CD8-positive, alpha-beta memory T cell (primary cell): ENCODE measurements at places on chromosomes 4 and X. TPM values are rescaled to one million over a fixed set of nuclear protein-coding genes. Genes with fewer than 3 reads are reported as not detected.

Gene TMSB15C
- total RNA-seq: 2.1 TPM

Gene XAGE1A
- not detected for total RNA-seq

DNA sequence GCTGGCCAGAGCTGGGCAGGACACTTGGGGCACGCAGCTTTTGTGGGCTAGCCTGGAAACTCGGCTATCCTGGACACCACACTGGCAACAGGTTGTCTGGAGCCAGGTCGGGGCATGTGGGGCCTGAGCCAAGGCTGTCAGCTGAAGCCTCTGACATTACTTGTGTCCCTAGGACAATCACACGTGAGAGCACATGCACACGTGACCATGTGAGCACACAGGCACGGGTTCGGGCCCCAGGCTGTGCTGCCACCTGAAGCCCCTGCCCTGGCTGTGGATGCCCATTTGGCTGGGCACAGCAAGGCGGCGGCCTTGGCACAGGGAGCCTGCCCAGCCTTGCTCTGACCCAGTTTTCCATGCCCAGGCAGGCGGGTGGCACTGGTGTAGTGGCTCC lies 8.7 kb upstream of the FGFR3 start:
- H3K4me3 ChIP-seq: no peak overlapping the region
- H3K36me3 ChIP-seq: no peaks in the 10 kb centered on the region
- DNase-seq: no peak
- no peak overlapping the region for H3K27ac ChIP-seq

GRCh38 chrX:16702700-16703599 lies 9.5 kb downstream of the CTPS2 start:
- H3K4me3 ChIP-seq: no peak overlapping the region
- no peaks in the 10 kb centered on the region for H3K27me3 ChIP-seq
- DNase-seq: no peak
- H3K36me3 ChIP-seq: no peaks in the 10 kb centered on the region
- no peak overlapping the region for H3K27ac ChIP-seq

GRCh38 chr4:14816623-14817261 lies 185.5 kb upstream of the CPEB2 start:
- H3K4me1 ChIP-seq: no peaks in the 10 kb centered on the region
- no peak for DNase-seq
- no peaks in the 10 kb centered on the region for H3K27me3 ChIP-seq
- no peak overlapping the region for H3K27ac ChIP-seq
